ENCODE measurements at places on chromosomes 1 and 21.

DNA sequence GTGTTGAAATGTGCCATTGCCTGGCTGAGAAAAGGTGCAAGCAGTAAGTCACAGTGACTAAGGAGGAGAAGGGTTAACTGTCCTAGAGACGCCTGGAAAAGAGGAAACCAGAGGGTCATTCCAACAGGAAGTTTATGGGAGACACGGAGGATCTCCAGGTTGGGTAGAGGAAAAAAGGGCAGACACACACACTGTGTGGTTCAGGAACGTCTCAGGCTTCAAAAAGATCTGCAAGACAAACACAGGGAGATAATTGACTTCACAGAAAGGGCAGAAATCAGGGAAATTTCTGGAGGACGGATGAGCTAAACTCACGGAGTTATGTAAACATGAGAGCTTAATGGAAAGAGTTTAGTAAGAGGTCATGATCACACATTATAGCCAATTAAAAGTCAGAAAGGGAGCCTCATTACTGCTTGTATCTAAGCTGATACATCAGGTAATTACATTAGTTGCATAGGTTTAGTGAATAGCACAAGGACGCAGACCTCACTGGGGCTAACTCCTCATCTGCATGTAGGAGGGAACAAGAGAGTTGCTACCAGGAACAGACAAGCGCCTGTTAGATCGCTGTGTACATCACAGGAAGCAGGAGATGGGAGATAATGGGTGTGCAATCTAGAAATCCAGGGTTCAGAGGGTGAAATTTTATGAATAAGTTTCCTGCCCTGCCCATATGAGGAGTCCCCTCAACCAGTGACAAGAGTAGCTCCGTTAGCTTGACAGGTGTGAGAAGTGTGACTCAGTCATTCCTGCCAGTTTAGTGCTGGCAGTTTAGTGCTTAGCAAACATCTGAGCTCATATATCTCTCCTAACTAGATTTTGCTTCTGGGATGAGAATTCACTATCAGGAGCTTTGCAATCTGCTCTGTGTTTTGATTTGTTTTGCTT is 96.6 kb upstream of the TNR start:
- no peak for DNase-seq

GRCh38 chr21:42301371-42302075 is 13.7 kb downstream of the TFF3 start:
- DNase-seq, result no peak

- peak; percentile 19 for DNase-seq
These were observed 114.3 kb upstream of the ZNF678 start for GRCh38 chr1:227449051-227449450.

DNA sequence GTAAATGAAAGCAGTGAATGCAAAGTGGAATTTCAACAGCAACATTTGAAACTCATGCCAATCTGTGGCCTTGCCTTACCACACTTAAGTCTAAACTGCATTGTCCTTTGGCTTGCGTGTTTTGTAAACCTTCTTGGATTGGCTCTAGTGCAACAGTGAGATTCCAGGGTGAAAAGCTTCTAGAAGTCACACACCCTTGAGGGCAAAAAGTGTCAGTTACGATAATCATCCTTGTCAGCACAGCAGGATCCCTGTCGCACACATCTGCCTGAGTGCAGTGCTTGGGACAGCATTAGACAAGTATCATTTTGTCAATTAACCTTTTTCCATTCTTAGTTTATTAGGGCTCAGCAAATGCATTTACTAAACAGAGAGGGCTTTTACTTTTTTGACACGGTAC is 243.4 kb upstream of the PTBP2 start:
- DNase-seq, result no peak

DNA sequence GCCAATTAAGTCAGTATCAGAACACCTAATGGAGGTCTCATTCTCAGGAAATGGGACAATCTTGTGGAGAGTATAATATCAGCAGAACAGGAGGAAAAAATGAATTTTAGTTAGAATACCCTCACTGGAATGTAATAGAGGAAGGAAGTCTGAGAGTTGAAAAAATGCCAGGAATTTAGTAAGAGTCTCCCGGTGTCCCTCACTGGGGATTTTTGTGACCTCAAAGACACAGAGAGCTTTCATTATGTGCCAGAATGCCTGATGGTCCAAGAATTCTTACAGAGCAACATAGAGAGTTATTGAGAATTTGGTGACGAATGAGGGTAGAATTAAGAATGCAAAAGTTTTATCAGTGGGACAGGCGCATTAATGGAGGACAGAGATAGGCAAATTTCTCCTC is 443.5 kb upstream of the B3GALT2 start:
- no peak for DNase-seq

DNA sequence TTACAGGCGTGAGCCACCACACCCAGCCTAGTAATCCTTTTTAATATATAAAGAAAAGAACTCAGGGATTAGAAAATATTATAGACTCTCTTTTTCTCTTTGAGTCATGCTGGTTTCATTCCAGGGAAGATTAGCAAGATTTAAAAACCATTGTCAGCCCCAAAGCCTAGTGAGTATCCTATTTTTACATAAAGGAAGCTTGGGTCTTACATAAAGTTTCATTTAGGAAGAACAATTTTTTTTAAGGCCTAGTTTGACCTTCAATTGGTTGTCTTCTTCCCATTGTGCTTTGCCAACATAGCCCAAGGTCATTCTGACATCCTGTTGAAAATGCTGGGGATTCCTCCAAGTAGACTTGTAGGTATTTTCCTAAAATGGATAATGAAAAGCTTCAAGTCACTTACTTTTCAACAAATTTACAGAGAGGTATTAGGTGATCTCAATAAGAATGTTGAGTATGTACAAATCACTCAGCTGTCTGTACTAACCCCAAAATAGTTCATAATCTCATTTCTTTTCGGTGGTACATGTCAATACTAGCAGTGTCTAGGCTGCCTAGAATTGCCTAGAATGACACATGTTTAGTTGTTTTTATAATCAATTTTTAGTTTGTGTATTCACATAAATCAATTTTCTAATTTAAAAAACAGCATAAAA is 4.3 kb upstream of the KIF14 start:
- no peak for DNase-seq

GRCh38 chr1:163983097-163983496 is 575.9 kb upstream of the PBX1 start:
- DNase-seq, result no peak

- DNase-seq, result no peak
These were observed 49.1 kb upstream of the LAPTM5 start for GRCh38 chr1:30806381-30807317.

- no peak for DNase-seq
These were observed 422.2 kb upstream of the DEPDC1 start for GRCh38 chr1:68919075-68919474.

- DNase-seq, result no peak
These were observed 116.5 kb upstream of the JUN start for GRCh38 chr1:58900396-58900795.
